ENCODE measurements at places on chromosomes 11 and 22. TPM values are rescaled to one million over a fixed set of nuclear protein-coding genes. Genes with fewer than 3 reads are reported as not detected.

SHANK2 gene
- 64.8 TPM for total RNA-seq

MS4A4A gene
- total RNA-seq: not detected

ZNF70 gene
- total RNA-seq: 3.3 TPM

GRCh38 chr22:20865875-20866445 is 7.2 kb downstream of the SNAP29 start:
- H3K4me1 ChIP-seq: no peaks in the 10 kb centered on the region
- H3K27ac ChIP-seq: 0 out of 2 replicates have a peak overlapping the region, but pooled peaks have one; percentile 41
- no peak overlapping the region for H3K4me3 ChIP-seq
- H3K36me3 ChIP-seq: no peaks in the 10 kb centered on the region

DNA sequence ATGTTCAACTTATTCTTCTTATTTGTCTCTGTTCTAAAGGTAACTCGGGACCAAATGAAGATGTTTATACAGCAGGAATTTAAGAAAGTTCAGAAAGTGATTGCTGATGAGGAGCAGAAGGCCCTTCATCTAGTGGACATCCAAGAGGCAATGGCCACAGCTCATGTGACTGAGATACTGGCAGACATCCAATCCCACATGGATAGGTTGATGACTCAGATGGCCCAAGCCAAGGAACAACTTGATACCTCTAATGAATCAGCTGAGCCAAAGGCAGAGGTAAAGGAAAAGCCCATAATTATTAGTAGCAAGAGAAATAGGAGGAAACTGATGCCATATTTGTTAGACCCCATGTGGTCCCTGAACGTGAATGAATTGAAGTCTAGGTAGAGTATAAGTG is 63.3 kb downstream of the TRIM44 start:
- H3K36me3 ChIP-seq: peaks cover 20% of the 10 kb centered on the region
- H3K4me3 ChIP-seq: no peak overlapping the region
- DNase-seq: no peak
- no peaks in the 10 kb centered on the region for H3K27me3 ChIP-seq

- no peak for DNase-seq
- H3K4me3 ChIP-seq: no peak overlapping the region
- no peak overlapping the region for H3K27ac ChIP-seq
- H3K36me3 ChIP-seq: no peaks in the 10 kb centered on the region
- no peaks in the 10 kb centered on the region for H3K27me3 ChIP-seq
Measured at GRCh38 chr11:68142028-68142412, 20.8 kb upstream of the CHKA start.

DNA sequence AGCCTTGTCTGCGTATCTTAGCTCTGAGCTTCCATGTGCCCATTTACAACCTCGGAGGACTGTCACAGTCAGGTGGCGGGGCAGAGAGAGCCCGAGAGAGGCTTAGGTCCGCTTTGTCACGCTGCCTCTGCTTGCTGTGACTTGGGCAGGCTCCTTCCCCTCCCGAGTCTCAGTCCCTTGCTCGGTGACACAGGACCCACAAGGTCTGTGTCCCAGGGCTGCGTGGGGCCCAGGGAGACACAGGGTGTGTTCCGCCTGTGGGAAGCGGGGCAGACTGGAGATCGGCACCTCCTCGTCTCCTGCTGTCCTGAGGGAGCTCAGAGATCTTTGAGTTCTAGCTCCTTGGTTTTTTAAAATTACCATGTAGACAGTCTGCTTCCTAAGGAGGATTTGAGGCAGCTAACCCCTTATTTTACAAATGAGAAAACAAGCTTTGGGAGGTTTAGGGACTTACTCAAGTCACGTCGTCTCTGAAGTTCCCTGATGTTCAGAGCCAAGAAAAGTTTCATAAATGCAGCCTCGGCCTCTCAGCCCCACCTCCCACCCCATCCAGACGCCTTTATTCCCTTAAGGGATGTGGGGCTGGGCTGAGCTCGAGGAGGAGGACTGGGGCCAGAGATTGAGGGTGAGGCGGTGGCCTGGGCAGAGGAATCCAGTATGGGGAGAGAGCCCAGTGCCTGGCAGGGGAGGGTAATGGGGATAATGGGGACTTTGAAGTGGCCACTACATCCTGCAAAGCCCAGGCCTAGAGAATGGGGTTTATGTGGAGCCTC is 103.6 kb downstream of the NECTIN1 start:
- no peak for DNase-seq
- H3K27ac ChIP-seq: no peak overlapping the region
- H3K4me3 ChIP-seq: no peak overlapping the region
- peaks cover 44% of the 10 kb centered on the region for H3K4me1 ChIP-seq

GRCh38 chr22:28297504-28297903 is 378.4 kb upstream of the PITPNB start:
- no peak for DNase-seq
- H3K4me1 ChIP-seq: no peaks in the 10 kb centered on the region
- H3K4me3 ChIP-seq: no peak overlapping the region

DNA sequence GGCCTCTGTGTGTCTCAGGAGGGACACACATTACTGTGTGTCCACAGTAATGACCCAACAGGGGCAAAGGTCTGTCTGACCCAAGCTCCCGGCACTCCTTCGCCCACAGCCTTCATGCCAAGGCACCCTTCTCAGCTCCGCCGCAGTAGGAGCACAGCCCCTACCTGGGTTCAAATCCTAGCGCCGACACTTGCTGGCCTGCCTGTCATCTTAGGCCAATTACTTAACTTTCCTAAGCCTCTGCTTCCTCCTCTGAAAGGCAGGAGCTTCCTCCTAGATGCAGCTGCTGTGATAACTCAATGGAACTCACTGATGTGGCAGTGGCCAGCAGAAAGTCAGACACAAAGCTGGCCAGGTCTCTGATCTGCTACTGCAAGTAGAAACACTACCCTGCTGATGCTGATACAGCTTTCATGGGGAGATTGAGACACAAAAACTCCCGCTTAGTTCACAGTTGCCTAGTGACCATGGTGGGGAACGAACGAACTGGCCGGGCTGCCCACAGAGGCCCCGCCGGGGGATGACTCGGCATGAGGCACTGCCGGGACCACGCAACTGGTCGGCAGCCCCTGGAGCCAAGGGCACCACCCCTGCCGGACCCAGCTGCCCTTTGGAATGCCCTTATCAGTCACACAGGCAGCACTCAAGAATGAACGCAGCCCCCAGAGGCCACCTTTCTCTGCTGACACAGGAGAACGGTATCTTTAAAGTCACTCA is 8.1 kb downstream of the EHD1 start:
- H3K4me1 ChIP-seq: no peaks in the 10 kb centered on the region
- H3K36me3 ChIP-seq: no peaks in the 10 kb centered on the region
- no peak for DNase-seq
- H3K27ac ChIP-seq: peak overlapping the region; percentile 45
- no peaks in the 10 kb centered on the region for H3K27me3 ChIP-seq
- no peak overlapping the region for H3K4me3 ChIP-seq

Measured in WTC11 (cell line).